Activated T-helper 9 cell treated with anti-CD3 and anti-CD28 coated beads, Interleukin-2, amount 50 U/mL, for 16 hours (primary cell): ENCODE measurements at places on chromosomes 12 and 14.

DNA sequence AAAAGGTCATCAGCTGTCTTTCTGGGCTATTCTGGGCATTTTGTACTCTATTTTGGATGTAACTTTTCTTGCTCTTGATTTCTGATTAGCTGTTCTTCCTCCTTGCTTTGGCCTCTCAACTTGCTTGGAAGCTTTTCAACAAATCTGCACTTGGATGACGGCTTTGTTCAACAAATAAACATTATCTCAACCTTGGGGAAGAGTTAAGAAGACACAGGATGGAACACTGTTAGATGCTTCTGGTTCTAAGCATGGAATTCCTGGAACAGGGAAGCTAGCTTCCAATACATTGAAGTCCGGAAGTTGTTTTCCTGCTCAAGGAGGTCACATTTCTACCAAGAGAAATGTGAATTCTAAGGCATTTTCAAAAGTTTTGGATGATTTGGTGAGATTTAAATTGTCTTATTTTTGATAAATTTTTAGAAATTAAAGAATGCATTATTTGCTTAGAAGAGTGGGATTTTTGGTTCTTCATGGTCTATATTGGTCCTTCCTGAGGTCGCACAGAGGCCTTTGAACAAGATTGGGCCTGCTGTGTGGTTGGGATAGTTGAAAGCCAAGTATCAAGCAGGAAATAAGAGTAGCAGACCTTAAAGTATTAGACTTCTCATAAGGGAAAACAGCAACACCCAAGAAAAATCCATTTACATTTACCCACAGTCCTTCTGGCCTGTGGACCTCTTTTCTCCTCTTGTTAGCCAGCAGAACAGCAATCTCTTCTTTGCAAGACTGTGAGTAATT lies 59.2 kb downstream of the PPFIBP1 start:
- no peak for DNase-seq

DNA sequence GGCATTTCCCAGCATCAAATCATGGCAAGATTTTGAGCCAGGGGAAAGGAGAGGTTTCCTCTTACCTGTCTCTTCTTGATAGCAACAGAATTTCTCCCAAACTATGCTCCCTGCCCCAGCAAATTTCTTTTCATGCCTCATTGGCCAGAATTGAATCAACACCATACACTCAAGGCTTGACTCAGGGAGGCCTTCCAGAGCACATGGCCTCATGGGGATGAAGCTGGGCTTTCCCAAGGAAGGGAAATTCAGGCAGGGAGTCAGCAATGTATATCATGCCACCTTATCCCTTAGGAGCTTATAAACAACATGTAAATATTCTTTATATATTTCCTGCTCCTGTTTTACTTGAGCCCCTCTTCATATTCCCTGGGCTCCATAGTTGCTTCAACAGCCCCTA lies 62.1 kb downstream of the ARF6 start:
- no peak for DNase-seq

DNA sequence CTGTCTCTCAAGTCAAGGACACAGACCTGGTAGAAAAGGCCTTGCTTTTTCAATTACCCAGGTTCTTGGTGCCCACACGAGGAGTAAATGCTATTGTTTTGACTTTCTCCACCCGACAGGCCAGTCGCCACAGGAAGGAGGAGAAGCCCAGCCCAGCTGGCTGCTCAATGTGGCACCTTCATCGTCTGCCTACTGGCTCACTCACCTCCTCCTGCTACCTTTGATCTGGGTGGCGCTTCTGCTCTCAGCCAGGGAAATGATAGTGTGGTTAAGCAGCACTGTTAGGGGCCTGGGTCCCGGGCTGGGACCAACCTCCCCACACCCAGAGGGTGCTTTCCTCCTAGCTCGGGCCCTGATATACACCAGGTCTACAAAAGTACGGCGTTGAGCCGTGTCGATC lies 75.0 kb upstream of the FZD10 start:
- no peak for DNase-seq

GRCh38 chr12:13128291-13128965 lies 25.0 kb upstream of the GSG1 start:
- no peak for DNase-seq

DNA sequence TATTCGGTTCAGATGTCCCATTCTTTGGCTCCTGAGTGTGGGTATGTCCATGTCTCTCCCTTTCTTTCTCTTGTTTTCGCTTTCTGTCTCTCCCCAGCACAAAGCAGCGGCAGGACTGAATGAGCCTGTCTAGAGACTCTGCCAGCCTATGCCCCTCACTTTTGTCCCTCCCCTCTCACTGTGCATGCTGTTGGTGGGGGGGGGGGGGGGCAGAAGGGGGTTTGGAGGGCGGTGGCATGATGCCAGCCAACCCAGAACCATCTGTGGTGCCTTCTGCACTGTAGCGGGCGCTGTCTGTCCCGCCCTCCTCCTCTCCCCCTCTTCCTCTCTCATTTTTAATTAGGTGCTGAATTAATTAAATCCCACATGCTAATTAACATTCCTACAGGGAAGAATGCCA lies 17.7 kb downstream of the NGDN start:
- no peak for DNase-seq
